ENCODE measurements at places on chromosomes 11 and 22.

DNA sequence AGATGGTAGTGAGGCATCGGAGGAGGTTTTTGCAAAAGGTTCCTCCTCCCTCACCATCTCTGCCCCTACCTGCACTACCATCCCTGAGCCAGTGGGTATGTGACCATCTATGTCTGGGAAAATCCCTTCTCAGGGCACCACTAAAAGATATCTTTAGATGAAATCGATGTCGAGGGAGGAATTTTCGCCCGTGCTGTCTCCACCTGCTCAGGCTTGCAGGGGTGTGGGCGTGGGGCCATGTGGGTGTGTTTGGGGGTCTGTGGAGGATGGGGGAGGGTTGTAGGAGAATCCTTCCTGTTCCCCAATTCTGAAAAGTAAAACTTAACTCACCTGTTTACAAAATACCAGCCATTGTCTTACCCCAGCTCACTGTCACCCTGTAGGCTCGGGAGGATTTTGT lies 12.4 kb downstream of the MPPED1 start:
- DNase-seq, result no peak

DNA sequence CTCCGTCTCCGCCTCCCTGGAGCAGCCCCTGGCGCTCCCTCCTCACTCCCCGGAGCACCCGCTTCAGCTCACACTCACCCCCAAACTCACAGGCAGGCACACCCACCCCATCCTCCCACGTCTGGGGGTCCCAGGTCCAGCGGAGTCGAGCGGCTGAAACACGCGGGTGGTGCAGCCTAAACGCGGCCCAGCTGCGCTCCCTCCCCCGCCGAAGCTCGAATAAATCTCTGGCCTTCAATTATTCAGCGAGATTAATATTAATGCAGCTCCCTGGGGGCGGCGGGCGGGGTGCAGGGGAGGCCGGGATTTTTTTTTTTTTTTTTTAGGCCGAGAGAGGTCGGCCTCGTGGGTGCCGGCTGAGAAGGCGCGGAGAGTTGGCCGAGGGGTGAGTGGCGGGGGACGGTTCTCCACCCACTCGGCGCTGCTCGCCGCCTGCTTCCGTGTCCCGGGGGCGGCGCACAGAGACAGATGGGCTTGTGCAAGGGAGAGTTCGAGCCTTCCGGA lies 524 bp upstream of the SLC1A2 start:
- DNase-seq, result no peak

DNA sequence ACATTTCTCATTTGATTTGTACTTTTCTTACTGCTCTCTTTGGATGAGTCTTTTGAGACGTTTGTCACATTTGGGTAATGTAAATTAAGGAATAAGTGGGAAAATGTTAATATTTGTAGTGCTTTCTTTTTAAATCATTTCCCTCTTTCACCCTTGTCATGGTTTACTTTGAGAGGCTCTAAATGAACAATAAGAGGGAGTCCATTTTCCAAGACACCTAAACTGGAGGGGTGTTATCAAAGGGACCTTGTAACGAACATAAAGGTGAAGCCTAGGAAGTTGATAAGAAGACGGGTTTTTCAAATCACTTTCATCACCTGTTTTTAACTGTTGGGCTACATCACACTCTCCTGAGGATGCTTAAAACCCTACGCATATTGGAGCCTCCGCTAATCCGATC lies 12.1 kb downstream of the EED start:
- no peak for DNase-seq

- DNase-seq, result no peak
Observed at GRCh38 chr22:20464096-20464614, 26.5 kb upstream of the SCARF2 start.

GRCh38 chr11:5701055-5701577 lies 11.5 kb downstream of the TRIM22 start:
- no peak for DNase-seq

DNA sequence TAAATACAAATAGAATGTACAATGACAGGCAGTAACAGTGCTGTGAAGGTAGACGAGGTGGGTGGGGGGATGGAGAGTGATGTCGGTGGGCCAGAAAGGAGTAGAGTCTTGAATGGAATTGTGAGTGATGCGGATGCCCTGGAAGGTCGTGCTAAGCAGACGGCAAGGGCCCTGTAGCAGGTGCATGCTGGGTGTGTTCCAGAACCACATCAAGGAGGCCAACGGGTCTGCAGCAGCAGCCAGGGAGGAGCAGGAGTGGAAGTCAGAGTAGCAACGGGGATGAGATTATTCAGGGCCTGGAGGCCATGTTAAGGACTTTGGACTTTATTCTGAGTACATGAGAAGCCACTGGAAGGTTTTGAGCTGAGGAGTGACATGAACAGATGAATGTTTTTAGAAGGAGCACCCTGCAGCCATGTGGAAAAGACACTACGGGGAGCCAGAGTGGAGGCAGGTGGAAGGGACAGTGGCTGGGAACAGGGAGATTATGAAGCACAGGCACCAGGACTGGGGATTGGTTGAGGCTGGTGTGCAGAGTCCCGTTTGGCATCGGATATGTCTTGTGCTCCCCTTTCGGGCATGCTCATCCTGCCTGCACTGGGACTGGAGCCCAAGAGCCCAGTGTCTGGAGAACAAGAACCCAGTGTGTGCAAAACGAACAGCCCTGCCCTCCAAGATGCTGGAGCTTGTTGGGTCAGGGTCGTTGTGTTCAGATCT lies 74.1 kb downstream of the COMMD9 start:
- no peak for DNase-seq

DNA sequence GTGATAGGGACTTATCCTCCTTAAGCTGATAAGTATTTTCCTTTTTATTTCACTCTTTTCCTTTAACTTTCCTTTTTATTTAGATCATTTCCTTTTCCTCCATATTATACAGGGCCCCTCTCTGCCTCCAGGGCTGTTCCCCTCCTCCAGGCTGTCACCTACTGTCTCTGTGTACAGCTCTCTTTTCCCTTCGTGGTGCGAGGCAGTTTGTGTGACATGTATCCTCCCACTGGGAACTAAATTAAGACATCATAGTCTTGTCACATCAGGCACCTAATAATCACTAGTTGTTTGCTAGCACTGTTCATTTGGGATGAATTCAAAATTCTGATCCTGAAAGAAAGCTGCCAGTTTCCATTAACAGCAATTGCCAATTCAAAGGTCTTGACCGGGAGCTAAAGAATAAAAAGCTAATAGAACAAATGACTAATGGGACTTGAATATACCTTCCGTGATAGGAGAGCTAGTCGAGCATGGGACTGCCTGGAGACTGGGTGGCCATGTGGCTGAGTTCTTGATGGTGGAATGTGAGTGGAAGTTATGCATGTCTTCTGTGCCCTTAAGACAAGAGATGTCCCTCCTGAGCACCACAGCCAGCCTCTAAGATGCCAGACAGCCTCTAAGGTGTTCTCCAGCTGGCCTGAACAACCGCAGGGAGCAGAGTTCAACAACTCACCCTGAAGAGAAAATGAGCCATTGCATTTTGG lies 77.7 kb upstream of the LRRC55 start:
- peak; percentile 73 for DNase-seq

- peak; percentile 76 for DNase-seq
Observed at GRCh38 chr22:30386960-30387827, at the start of gene RNF215. RNF215 (minus strand) TSS chr22:30387411; CDS start chr22:30387313, 98 bp downstream.

DNA sequence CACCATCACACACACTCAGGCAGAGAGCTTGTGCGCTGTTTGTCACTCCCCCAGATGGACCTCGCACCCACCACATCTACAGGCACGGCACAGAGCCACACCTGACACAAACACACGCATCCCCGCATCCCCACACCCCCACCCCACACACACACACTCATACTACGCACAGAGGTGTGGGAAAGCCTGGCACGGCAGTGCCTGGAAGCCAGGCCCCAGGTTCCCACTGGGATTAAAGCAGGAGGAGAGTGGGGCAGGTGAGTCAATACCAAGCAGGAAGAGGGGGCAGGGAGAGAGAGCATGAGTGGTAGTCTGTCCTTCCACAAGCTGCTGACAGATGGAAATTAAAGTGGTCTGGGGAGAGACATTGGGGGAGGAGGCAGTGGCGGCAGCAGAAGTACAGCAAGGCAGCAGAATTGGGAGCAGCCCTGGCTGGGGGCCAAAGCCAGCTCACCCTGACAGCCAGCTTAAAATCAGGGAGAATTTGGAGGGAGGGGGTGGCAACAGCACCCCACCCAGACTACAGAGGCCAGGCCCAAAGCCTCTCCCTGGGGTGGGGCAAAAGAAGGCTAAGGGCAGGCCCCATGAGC lies 20.7 kb downstream of the TNKS1BP1 start:
- DNase-seq, result no peak

- no peak for DNase-seq
Observed at GRCh38 chr22:30955153-30955552, 13.4 kb downstream of the MORC2 start.

DNA sequence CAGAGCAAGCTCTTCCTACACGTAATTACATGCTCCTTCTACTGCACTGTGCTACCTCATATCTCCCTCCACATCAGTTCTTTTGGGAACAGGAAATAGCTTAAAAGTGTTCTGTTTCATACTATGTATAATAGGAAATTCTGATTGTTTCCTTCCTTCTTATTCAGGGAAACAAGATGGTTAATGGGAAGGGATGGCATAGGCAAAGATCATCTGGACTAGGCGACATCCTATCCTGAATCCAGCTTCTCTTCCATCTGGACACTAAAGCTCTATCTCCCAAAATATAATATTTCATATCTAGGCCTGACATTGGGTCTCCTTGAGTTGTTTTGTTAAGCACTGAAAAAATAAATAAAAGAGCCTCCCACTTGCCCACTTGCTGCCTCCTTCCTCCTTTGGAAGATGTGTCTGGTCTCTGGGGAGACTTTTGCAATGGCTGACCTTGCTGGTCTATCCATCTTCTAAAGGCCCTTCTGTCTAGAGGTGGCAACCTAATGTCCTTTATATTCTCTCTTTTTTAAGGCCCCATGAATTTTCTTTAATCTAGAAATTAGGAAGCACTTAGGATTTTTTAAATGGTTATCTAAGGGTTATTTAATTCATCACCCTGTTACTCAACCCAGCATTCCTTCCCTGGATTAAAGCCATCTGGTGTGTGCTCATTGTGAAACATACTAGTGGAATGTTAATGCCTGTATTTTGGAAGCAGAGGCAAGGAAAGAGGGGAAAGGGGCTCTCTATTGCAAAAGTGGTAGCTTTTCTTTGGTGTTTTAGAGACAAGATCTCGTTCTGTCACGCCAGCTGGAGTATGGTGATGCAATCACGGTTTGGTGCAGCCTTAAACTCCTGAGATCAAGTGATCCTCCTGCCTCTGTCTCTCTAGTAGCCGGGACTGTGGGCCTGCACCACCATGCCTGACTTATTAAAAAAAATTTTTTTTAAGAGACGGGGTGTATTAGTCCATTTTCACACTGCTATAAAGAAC lies 20.6 kb downstream of the CLMP start:
- DNase-seq, result no peak

DNA sequence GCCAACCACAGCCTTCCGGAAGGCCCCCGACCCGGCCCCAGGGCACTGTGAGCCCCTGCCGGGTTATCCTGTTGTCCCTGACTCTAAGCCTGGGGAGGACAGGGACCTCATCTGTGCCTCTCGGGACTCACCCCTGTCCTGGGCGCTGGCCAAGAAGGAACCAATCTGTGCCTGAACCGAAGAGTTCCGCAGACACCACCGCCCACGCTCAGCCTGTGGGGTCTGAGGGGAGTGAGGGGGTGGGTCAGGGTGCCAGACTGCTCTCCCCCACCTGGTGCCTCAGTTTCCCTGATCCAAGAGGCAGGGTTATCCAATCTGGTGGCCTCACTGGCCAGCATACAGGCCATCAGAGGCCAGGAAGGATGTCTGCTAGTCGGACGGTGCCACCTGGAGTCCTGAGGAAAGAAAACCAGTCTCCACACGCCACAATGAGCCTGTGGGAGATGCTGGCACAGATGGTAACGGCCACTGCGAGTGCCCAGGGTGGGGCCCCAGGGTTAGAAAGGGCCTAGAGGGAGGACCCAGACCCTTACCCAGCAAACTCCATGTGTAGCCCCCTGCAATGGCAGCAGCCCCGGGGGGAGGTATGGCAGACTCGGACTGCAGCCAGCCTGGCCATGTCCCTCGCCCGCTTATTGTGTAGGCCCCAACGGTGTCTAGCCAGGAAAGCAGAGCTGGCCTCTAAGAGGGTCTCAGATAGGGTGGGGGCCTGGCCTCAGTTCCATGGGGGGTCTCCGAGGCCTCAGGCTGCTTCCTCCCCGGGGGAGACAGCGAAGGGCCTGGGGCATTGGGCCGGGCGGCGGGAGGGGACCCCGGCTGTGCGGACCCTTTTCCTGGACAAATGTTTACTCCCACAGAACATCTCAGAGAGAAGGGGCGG lies 827 bp upstream of the TNNT3 start:
- no peak for DNase-seq

Data from putamen (tissue), 1 donor.